ENCODE measurements at places on chromosomes 5 and 9.
A peak's percentile ranks its signal among the peaks of the same experiment; 100 is the strongest.

DNA sequence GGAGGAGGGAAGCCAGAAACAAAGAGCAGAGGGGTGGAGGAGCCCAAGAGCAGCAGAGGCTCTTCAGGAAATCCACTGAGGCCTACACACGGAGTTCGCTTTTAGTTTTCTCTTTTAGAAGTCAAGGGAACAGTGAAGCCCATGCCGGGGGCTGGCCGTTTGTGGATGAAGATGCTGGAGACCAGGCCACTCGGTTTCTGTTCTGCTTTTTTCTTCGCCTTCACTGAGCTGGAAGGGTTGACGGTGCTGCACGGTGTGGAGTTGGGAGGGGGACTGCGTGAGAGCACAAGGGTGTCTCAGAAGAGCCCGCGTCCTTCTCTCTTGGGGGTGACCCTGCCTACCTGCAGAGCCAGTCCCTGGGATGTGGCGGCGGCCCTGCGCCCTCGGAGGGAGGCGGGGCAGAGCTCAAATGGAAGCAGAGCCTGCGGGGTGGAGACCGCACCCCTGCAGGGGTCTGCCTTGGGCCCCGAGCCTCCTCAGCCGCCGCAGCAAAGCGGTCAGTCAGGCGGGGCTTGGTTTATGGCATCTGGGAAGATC, 68.5 kb upstream of the CACNA1B start:
- DNase-seq: peak; percentile 87

GRCh38 chr9:79264041-79264440, 307.7 kb upstream of the TLE4 start:
- no peak for DNase-seq

- no peak for DNase-seq
Observed at GRCh38 chr9:107288701-107289100, 5.6 kb downstream of the RAD23B start.

DNA sequence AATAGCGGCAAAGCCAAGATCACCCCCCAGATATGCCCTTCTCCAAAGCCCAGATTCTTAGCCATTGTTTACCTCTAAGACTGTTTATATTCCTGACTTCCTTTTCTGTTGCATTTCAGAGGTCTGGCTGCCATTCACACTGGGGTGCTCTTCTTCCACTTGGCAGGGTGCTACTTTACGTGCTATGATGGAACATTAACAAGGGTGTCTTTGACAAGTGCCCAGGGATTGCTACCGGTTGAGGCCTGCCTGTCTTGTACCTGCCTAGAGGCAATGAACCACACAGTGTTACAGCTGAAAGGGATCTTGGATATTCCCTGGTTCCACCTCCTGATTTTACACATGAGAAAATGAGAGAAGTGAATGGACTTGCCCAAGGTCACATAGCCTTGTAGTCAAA, 352.1 kb upstream of the KIF2A start:
- no peak for DNase-seq

- DNase-seq: no peak
Observed at GRCh38 chr5:53076014-53076583, 33.5 kb downstream of the MOCS2 start.

DNA sequence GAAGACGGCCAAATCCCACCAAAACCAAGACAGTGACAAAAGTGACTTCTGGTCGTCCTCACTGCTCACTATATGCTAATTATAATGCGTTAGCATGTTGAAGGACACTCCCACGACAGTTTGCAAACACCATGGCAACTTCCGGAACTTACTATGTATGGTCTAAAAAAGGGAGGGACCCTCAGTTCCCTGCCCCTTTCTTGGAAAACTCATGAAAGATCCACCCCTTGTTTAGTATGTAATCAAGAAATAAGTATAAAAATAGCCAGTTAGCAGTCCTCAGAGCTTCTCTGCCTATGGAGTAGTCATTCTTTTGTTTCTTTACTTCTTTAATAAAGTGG, 9.5 kb downstream of the FCN2 start:
- DNase-seq: no peak

DNA sequence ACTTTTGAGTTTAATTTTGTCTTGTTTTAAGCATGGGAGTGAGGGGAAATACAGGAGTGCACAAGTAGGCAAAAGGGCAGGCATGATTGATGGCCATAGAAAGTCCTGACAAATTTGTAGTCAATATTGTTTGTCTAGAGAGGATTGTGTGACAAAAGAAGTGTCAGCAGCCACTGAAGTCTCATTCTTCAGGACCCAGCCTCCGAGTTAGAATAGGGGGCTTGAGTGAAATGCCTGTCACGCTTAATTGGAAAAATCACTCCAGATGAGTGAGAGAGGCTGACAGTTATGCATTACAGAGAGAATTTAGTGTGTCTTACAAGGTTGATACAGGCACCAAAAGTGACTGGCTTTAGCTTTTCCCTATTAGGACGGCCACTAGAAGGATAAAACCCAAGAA, 81.9 kb upstream of the RPS23 start:
- DNase-seq: no peak

- DNase-seq: peak; percentile 26
Observed at GRCh38 chr9:4741365-4742089, 525 bp upstream of the AK3 start.

DNA sequence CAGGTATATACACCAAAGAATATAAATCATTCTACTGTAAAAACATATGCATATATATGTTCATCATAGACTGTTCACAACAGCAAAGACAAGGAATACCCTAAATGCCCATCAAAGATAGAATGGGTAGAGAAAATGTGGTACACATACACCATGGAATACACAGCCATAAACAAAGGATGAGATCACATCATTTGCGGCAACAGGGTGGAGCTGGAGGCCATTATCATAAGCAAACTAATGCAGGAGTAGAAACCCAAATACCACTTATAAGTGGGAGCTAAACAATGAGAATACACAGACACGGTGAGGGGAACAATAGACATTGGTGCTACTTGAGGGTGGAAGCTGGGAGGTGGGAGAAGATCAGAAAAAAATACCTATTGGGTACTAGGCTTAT, 117.6 kb downstream of the COX7C start:
- DNase-seq: no peak

- no peak for DNase-seq
Observed at GRCh38 chr9:109934136-109934856, 154.3 kb downstream of the PALM2AKAP2 start.

DNA sequence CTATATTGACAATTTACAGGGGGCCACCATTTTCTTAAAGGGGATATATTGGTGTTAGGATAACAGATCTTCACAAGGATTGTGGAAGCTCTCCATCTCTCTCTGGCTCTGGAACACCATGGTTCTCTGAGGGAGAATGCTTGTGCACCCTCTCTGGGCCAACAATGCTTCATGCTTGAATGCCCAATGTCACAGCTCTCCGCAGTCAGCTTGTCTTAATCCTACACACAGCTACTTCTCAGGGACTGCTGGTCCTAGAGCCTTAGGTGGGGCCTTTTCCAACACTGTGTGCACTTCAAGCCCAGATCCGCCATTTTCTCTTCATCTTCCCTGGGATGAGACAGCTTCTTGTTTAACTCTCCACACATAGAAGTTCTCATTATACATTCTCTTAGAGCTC, 6.9 kb upstream of the PDLIM4 start:
- DNase-seq: no peak

GRCh38 chr9:84141741-84142370, 161.3 kb downstream of the RMI1 start:
- no peak for DNase-seq

GRCh38 chr9:137485343-137486140, 26.4 kb upstream of the NSMF start:
- DNase-seq: no peak

- no peak for DNase-seq
Observed at GRCh38 chr5:17157294-17157693, 60.1 kb upstream of the BASP1 start.

DNA sequence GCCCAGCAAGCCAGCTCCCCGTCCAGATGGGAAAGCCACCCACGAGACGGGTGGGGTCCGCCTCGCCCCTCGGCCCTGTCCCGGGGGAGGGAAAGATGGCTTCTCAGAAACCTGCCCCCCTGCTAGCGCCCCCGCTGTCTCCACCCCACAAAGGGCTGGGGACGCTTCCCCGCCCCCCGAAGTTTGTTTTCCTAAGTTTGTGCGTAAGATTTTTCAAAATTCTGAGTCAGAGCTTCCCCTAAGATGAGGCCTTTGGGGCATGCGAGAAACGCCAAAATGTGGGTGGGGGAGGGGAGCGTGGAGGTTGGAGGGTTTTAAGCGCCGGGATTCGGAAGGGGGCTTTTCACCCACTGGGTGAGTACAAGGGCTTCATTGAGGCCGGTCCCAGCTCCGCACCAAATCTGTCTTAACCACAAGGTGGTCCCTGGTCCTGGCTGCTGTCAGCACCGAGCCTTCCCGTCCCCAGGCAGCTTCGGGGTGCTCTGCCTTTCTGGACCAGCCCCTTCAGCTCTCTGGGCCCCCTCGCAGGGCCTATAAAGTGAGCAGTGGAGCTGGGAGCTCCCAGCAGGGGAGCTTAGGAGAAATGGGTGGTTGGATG, 32.3 kb downstream of the PRRX2 start:
- DNase-seq: no peak

DNA sequence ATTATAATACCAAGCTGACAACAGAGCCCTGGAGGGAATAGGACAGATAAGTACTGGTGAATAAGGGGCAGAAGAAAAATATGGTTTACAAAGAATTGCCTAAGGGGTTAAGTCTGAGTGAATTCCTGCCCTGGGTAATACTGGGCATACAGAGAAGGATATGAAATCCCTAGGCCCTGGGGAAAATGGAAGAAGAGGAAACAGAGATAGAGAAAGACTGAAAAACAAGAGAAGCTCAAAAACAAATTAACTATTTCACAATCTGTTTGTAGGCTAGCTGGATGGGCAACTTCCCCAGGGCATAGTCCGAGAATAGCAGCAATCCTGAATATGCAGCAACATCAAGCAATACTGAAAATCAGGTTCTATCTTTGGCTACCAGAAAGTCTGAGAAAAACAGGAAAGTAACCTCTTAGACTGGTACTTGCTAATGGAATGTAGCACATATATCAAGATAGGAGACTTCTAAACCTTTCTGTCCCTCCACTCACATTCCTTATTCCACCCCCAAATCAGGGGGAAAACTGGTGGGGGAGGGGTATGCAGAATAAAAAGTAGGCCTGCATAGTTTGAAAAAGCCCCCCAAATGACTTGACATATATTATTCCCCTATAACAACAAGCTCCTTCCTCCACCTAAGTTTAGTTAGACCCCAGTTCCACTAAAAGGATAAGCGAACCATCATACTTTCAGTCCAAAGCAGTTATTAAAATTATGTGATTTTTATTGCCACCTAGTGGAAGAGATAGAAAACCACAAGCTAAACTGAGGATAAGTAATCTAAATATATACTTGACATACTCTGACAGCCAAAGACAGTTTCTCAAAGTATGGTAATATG, 20.6 kb downstream of the SLC38A9 start:
- DNase-seq: peak; percentile 61

GRCh38 chr9:132069046-132069898, 10.4 kb downstream of the MED27 start:
- DNase-seq: no peak

DNA sequence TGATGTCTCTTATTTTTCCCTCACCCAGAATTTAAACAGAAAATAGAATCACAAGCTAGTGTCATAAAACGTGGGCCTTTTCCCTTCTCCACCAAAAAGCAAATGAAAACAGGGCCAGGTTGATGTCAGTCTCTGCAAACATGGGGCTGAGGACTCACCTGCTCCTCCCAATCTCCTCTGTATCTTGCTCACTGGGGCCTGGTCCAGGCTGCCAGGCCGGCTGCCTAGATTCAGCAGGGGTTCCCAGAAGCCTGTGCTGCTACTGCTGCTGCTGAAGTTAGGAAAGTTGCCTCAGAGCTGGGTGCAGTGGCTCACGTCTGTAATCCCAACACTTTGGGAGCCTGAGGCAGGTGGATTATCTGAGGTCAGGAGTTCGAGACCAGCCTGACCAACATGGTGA, 84.3 kb downstream of the PCDH1 start:
- DNase-seq: no peak

DNA sequence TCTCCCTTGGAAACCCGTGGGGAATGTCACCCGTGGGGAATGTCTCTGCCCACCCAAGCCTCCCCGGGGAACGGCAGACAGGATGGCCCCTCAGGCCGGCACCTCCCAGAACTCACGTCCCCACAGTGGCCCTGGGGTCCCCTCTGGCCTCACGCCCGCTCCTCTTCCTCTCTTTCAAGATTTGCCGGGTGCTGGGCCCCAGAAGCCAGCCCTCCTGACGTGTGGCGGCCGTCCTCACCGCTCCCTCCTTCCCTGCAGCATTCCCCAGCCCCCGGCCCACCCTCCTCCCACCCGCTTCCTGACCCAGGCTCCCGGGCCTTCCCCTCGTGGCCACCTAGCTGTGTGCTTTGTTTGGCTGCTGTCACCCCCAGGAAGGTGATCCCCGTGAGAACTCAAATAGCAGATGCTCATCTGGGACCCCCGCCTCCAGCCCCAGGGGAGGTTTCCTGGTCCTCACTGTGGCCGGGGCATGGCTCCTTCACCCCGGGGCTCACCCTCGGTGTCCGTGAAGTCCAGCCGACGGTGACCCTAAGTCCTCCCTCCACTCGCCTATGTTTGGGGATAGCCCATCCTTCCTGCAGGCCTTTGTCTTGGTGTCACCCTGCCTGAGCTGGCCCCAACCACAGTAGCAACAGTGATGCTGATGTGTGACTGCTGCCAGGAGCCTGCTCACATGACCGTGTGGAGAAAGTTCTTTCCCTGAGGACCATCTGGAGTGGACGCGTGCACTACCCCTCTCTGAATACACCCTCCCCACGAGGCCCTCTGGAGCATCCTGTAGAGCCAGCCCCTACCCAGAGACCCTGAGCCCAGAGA, 163.3 kb upstream of the IER5L start:
- DNase-seq: no peak

- no peak for DNase-seq
Observed at GRCh38 chr9:134617836-134618162, 23.8 kb upstream of the COL5A1 start.

DNA sequence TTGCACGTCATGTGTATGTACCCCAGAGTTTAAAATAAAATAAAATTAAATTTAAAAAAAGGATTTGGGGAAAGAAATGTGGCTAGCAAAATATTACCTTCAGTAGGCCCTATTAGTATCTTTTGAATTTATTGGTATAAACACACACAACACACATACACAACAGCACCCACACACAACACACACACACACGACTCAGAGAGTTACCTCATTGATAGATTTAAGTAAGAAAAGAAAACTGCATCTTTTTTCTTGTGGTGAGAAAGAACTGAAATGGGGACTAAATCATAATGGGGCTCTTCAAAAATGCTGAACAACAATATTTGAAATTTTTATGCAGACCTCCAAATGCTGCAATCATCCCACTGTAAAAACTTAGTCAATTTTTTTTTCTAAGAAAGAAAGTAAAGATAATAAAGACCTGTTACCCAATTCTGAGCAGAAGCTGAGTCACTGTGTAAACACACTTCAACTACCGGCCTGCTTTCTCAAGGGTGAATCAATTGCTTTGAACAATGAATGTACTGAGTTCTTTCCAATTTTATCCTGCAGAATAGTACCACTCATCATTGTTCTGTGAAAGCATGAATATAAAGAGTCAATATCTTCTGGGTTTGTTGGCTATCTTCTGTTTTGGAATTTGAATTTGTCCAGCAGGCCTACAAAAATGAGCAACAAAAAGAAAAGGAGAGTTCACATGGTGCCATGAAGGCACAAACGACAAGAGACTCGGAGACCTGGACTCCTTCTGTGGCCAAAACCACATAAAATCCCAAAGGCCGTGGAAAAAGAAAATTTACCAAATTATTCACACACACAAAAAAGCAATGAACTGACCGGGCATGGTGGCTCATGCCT, 57.9 kb upstream of the CCNG1 start:
- DNase-seq: no peak

- no peak for DNase-seq
Observed at GRCh38 chr9:20906326-20906725, 125.1 kb downstream of the HACD4 start.
